ENCODE measurements at places on chromosomes 1 and 21. TPM values are rescaled to one million over a fixed set of nuclear protein-coding genes. Genes with fewer than 3 reads are reported as not detected.
A peak's percentile ranks its signal among the peaks of the same experiment; 100 is the strongest.

Gene KRTAP10-2
- polyA plus RNA-seq, result not detected

DNA sequence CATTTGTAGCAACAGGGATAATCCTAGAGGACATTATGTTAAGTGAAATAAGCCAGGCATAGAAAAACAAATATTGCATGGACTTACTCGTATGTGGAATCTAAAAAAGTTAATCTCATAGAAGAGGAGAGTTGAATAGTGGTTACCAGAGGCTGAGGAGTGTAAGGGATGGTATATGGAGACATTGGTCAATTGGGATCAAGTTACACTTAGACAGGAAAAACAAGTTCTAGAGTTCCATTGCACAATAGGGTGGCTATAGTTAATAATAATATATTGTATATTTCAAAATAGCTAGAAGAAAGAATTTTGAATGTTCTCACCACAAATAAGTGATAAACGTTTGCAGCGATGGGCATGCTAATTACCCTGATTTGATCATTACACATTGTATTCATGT lies 354.6 kb downstream of the SEC16B start:
- H3K4me1 ChIP-seq, result peaks cover 5% of the 10 kb centered on the region
- no peaks in the 10 kb centered on the region for H3K27me3 ChIP-seq
- no peak overlapping the region for H3K27ac ChIP-seq
- no peak overlapping the region for H3K4me3 ChIP-seq

DNA sequence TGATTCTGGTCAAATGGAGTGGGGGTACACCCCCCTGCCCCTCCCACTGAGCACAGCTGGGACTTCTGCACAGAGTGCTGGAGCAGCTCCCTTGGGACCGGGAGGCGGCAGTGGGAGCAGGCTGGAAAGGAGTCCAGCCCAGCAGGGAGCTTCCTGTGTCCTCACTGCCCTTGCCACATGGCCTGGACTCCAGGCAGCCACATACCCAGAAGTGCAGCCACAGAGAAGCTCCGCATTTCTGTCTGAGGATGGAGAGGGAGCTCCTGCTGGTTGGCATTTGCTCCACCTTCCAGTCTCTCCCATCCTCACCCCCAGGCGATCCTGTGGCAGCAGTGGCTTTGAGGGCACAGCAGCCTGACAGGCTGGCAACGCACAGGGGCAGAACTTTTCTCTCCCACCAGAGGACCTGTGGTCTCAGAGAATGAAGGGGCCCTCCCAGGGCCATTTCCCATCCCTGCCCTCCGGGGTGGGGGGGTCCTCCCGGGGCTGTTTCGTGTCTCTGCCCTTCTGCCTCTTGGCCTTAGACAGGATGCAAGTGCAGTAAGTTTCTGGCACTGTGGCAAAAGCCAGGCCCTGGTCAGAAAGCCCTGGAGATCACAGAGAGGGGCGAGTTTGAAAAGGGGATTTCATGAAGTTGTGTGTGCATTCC lies 103.6 kb upstream of the COL6A1 start:
- peaks cover 49% of the 10 kb centered on the region for H3K4me1 ChIP-seq
- H3K4me3 ChIP-seq, result no peak overlapping the region
- DNase-seq, result peak; percentile 59
- no peaks in the 10 kb centered on the region for H3K36me3 ChIP-seq

- H3K36me3 ChIP-seq, result no peaks in the 10 kb centered on the region
- no peak overlapping the region for H3K4me3 ChIP-seq
- no peaks in the 10 kb centered on the region for H3K4me1 ChIP-seq
These were observed 65.5 kb downstream of the DDX20 start for GRCh38 chr1:111821121-111821745.

DNA sequence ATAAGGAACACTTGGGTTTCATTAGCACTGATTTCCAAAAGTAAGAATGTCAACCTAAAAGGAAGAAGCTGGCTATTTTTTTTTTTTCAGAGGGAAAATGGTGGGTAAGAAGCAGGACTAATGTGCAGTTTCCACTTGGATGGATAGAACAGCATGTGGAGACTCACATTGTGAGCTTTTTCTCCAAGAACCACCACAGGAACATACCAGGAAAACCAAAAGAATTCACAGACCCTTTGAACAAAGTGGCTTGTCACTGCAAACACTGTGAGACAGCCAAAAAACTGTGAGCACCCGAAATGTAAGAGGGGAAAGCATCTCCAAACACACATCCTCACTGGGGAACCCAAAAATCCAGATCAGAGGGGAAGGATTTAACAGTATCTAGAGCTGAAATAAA lies 15.7 kb upstream of the MX1 start:
- no peak for DNase-seq
- no peak overlapping the region for H3K27ac ChIP-seq
- H3K4me3 ChIP-seq, result no peak overlapping the region
- peaks cover 6% of the 10 kb centered on the region for H3K27me3 ChIP-seq
- H3K36me3 ChIP-seq, result no peaks in the 10 kb centered on the region

DNA sequence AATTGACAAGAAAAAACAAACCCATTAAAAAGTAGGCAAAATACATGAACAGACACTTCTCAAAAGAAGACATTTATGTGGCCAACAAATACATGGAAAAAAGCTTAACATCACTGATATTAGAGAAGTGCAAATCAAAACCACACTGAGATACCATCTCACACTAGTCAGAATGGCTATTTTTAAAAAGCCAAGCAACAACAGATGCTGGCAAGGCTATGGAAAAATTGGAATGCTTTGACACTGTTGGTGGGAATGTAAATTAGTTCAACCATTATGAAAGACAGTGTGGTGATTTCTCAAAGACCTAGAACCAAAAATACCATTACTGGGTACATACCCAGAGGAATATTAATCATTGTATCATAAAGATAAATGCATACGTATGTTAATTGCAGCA lies 641.1 kb upstream of the B3GALT2 start:
- no peaks in the 10 kb centered on the region for H3K27me3 ChIP-seq
- H3K27ac ChIP-seq, result no peak overlapping the region
- DNase-seq, result no peak
- H3K4me1 ChIP-seq, result no peaks in the 10 kb centered on the region

GRCh38 chr1:40049725-40050124 lies 9.2 kb downstream of the CAP1 start:
- no peak overlapping the region for H3K27ac ChIP-seq
- DNase-seq, result no peak
- H3K27me3 ChIP-seq, result no peaks in the 10 kb centered on the region

Gene PTBP2
- polyA plus RNA-seq, result 9.8 TPM

- H3K4me1 ChIP-seq, result peaks cover 19% of the 10 kb centered on the region
- no peak overlapping the region for H3K27ac ChIP-seq
- no peaks in the 10 kb centered on the region for H3K36me3 ChIP-seq
- H3K4me3 ChIP-seq, result no peak overlapping the region
These were observed 212.4 kb downstream of the FOXD2 start for GRCh38 chr1:47650205-47650604.

DNA sequence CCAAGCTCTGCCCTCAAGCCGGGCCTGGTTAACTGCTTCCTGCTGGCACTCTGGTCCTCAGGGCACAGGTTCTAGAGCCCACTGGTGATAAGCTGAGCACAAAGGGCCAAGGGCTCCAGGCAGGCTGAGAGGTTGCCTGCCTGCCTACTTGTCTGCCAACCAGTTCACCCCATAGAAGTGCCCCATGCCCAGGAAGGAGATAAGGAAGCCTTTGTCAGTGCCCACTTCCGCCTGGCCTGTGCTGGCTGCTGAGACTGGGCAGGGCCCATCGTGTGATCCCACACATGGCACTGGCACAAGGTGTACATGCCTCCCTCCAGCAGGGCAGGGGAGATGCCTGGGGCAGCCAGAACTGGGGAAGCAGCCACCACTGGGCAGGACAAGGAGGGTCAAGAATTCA lies 24.1 kb downstream of the SLC9A1 start:
- H3K27ac ChIP-seq, result no peak overlapping the region
- H3K36me3 ChIP-seq, result no peaks in the 10 kb centered on the region
- H3K4me1 ChIP-seq, result no peaks in the 10 kb centered on the region
- H3K27me3 ChIP-seq, result no peaks in the 10 kb centered on the region

DNA sequence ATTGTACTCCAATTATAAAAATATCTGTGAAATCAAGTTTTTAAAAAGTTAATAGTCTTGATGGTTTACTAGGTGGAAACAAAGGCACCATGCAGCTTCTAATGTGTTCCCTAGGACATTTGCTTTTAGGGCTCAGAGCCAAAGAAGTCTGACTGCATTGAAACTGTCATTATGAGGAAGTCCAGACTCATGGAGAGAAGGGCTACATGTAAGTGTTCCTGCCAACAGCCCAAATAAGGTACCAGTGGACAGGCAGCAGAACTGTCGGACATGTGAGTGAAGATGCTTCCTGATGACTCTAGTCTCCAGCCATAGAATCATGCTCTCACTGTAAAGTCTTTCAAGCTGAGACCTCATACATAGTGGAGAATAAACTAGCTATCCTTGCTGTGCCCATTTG lies 287.6 kb downstream of the AKT3 start:
- H3K4me1 ChIP-seq, result no peaks in the 10 kb centered on the region
- H3K4me3 ChIP-seq, result no peak overlapping the region
- DNase-seq, result no peak
- H3K27me3 ChIP-seq, result no peaks in the 10 kb centered on the region

GRCh38 chr1:117447661-117448060 lies 80.4 kb downstream of the MAN1A2 start:
- H3K27ac ChIP-seq, result no peak overlapping the region
- no peak overlapping the region for H3K4me3 ChIP-seq
- no peak for DNase-seq

GRCh38 chr21:31254131-31254530 lies 89.9 kb downstream of the TIAM1 start:
- H3K36me3 ChIP-seq, result no peaks in the 10 kb centered on the region
- no peak overlapping the region for H3K4me3 ChIP-seq
- peaks cover 21% of the 10 kb centered on the region for H3K4me1 ChIP-seq
- DNase-seq, result no peak
- H3K27ac ChIP-seq, result no peak overlapping the region

GRCh38 chr21:14864211-14865021 lies 200.4 kb downstream of the NRIP1 start:
- no peaks in the 10 kb centered on the region for H3K27me3 ChIP-seq
- peak; percentile 12 for DNase-seq
- H3K4me3 ChIP-seq, result peak overlapping the region; percentile 46

GRCh38 chr1:19828546-19828945 lies 13.5 kb upstream of the RNF186 start:
- no peak for DNase-seq
- H3K4me1 ChIP-seq, result no peaks in the 10 kb centered on the region
- H3K4me3 ChIP-seq, result no peak overlapping the region
- no peak overlapping the region for H3K27ac ChIP-seq

DNA sequence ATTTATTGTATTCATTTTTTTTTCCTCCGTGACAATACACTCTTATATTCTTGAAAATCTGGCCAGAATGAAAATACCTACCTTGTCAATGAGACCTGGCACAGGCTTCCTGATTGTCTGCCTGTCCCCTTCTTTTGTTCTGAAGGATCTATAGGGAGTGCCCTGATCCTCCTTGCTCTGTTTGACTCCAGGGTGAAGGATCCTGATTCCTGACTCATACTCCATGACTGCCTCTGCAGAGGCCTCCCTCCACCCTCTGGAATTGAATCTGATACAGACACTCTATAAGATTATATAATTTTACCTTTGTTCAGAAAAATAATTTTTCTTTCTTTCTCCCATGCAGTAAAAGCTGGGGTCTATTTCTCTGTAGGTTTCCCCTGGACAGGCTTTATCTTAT lies 116.2 kb downstream of the HMCN1 start:
- H3K27me3 ChIP-seq, result no peaks in the 10 kb centered on the region
- H3K4me3 ChIP-seq, result no peak overlapping the region
- no peak for DNase-seq
- peaks cover 4% of the 10 kb centered on the region for H3K4me1 ChIP-seq
- peaks cover 3% of the 10 kb centered on the region for H3K36me3 ChIP-seq
- peak overlapping the region; percentile 60 for H3K27ac ChIP-seq

GRCh38 chr1:6037338-6037762 lies 8.3 kb upstream of the KCNAB2 start:
- H3K4me1 ChIP-seq, result peaks cover 30% of the 10 kb centered on the region
- no peak overlapping the region for H3K4me3 ChIP-seq
- H3K27ac ChIP-seq, result no peak overlapping the region
- no peaks in the 10 kb centered on the region for H3K27me3 ChIP-seq
- DNase-seq, result peak; percentile 57
- H3K36me3 ChIP-seq, result no peaks in the 10 kb centered on the region

DNA sequence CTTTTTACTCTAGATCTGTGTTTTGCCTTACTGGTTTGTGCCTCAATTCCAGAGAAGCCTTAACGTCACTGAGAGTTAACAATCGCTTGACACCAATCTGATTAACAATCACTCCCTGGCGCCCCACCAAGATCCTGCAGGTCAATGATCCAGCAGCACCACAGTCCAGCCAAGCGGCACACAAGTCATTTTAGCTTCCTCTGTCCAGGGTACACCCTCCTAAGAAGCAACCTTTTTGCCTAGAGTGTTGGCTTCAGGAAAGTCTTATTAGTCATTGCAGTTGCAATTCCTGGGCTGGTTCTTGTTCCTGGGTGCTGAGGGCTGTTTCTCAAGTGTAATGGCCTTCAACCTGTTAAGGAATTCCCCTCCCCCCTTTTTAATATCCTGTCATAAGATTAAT lies 323.0 kb upstream of the USP25 start:
- no peak for DNase-seq
- no peak overlapping the region for H3K4me3 ChIP-seq
- no peaks in the 10 kb centered on the region for H3K36me3 ChIP-seq
- H3K27ac ChIP-seq, result no peak overlapping the region

GRCh38 chr1:165988275-165988674 lies 160.9 kb downstream of the UCK2 start:
- DNase-seq, result no peak
- no peak overlapping the region for H3K27ac ChIP-seq
- no peaks in the 10 kb centered on the region for H3K36me3 ChIP-seq
- no peaks in the 10 kb centered on the region for H3K4me1 ChIP-seq
- H3K27me3 ChIP-seq, result no peaks in the 10 kb centered on the region

- H3K4me1 ChIP-seq, result peaks cover 15% of the 10 kb centered on the region
- H3K27me3 ChIP-seq, result no peaks in the 10 kb centered on the region
- H3K4me3 ChIP-seq, result no peak overlapping the region
- H3K27ac ChIP-seq, result no peak overlapping the region
These were observed 6.1 kb downstream of the CBR1 start for GRCh38 chr21:36075953-36076352.

Gene CHTOP
- 76.7 TPM for polyA plus RNA-seq

DNA sequence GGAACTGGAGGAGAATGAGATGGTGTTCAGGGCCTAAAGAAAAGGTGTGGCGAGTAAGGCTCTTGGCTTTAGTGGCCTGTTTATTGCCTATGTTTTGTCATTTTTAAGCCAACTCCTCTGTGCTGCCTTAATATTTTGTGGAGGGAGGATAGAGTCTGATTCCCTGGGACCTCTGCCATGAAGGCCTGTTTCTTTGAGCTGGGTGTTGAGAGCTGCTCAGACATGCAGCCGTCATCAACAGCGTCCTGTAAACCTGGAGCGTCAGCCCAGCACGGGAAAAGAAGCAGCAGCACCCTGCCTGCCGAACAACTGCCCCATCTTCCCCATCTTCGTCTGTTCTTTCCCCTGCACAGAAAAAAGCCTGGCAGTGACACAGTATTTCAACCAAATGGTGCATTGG lies 27.1 kb upstream of the SNX27 start:
- H3K27ac ChIP-seq, result no peak overlapping the region
- H3K36me3 ChIP-seq, result peaks cover 11% of the 10 kb centered on the region
- no peak for DNase-seq
- no peak overlapping the region for H3K4me3 ChIP-seq

- H3K4me3 ChIP-seq, result no peak overlapping the region
- peaks cover 27% of the 10 kb centered on the region for H3K4me1 ChIP-seq
- DNase-seq, result no peak
- no peaks in the 10 kb centered on the region for H3K36me3 ChIP-seq
- peaks cover 31% of the 10 kb centered on the region for H3K27me3 ChIP-seq
These were observed 4.1 kb upstream of the ITGB2 start for GRCh38 chr21:44924606-44925377.

- H3K4me3 ChIP-seq, result peak overlapping the region; percentile 21
- DNase-seq, result peak; percentile 70
- no peaks in the 10 kb centered on the region for H3K4me1 ChIP-seq
- H3K27me3 ChIP-seq, result no peaks in the 10 kb centered on the region
These were observed 1.9 kb downstream of the PLEKHA6 start for GRCh38 chr1:204357551-204358490.

All from SK-N-SH (cell line).